WERI-Rb-1 (cell line): ENCODE measurements at places on chromosomes 13 and 19.
A peak's percentile ranks its signal among the peaks of the same experiment; 100 is the strongest.

DNA sequence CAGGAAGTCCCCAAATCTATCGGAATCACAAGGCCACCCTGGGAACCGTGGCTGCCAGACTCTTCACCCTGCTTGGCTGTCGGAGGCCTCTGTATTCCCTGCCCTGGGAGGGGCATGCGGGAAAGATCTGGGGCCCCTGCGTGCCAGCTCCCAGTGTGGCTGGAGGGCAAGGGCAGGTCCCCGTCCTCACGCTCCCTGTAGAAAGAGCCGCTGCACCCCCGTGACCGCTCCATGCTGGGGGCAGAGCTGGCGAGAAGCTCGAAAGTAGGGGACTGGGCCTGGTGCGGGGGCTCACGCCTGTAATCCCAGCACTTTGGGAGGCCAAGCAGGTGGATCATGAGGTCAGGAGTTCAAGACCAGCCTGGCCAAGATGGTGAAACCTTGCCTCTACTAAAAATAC is 208.4 kb upstream of the SOX1 start:
- DNase-seq, result no peak

GRCh38 chr13:32976056-32976805 is 40.0 kb upstream of the KL start:
- no peak for DNase-seq

DNA sequence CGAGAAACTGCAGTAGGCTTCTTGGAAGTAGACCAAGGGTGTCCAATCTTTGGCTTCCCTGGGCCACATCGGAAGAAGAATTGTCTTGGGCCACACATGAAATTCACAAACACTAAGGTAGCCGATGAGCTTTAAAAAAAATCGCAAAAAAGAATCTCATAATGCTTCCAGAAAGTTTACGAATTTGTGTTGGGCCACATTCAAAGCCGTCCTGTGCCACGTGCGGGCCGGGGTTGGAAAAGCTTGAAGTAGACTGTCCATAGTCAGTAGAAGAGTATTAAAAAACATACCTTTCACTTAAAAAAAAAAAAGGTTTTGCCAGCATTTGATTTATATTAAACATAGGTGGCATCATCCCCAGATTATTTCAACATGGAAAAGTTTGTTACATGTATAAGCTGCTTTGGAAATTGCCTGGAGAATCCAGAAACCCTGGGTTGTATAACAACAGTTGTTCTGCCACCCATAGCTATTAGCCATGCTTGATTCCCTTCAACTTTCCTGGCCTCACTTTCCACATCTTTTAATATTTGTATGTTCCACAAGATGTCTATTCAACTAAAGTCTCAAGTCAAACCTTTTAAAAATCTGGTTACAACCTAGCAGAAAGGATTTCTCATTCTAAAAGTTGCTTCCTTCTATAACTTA is 1.0 kb downstream of the IFT88 start:
- DNase-seq, result no peak

- no peak for DNase-seq
Observed at GRCh38 chr19:33298146-33298911, 4.0 kb downstream of the CEBPA start.

DNA sequence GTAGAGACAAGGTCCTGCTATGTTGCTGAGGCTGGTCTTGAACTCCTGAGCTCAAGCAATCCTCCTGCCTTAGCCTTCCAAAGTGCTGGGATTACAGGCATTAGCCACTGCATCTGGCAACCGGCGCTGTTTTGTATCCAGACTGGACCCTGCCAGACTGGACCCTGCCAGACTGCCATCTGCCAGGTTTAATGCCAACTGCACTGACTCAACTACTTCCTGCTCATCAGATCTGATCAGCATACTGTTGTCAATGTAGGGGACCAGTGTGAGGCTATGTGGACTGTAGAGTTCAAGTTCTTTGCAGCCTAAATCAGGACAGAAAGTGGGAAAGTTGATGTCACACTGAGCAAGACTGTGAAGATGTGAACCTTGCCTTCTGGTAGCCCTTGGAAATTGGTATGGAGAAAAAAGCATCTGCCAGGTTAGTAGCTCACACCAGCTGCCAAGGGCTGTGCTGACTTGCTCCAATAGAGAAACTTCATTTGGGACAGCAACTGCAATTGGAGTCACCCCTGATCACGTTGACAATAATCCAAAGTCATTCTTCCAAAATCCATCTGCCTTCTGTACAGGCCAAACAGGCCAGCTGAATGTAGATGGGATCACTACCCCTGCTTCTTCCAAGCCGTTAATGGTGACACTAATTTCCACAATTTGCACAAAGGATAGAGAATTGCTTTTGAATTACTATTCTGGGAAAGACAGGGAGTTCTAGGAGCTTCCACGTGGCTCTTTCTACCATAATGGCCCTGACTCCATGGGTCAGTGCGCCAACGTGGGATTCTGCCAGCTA is 36.8 kb upstream of the ATP1A3 start:
- no peak for DNase-seq

DNA sequence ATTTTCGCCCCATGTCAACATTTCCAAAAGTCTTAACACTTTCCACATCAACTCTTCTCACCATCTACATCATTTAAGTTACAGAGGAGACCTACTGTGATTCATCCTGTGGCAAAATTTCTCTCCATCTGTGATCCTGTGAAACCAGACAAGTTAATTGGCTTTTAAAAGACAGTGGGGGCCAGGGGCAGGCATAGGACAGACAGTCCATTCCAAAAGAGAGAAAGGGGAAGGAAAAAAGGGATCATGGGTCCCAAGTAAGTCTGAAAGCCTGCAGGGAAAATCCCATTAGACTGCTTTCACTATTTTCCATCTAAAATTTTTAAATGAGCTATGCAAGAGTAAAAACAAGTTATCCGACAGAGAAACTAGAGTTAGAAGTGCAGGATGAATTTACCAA is 121.0 kb downstream of the MRPL57 start:
- no peak for DNase-seq

GRCh38 chr13:22855926-22856325 is 324.9 kb upstream of the SGCG start:
- DNase-seq, result no peak

DNA sequence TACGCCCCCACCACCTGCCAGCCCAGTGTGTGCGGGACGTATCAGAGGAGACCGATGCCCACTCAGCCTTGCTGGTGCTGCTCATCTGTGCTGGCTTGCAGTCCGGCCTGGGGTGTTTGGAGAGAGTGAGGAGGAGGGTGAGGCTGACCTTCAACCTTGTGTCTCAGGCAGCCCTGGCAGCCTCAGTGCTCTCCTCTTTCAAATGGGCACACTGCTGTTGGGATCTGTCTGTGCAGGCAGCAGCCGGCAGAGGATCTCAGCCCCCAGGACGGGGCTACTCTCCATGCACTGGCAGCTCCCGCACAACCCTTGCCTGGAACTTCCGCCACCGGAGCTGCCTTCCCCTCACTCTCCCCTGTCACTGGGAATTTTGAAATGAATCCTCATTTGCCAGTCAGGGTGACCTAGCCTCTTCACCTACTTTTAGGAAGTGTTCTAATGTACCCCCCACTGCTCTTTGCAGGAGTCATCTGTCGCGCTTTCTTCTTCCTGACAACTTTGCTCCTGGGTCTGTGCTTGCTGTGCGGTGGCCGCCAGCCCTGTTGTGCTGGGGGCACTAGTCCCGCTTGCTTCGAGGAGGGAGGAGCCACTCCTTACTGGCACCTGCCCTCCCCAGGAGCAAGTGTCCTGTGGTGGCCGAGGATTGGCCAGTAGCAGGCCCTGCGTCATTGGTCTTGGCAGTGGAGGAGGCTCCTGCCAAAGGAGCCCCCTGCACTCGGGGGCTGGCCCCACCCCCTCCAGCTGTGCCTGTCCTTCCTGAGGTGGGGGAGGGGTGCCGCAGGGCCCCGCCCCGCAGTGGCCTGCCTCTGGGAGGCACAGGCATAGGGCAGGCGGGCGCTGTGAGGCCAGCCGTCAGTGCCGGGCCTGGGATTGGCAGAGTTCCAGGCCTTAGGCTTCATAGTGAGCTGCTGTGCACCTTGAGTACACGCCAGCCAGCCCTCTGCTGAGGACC is 53.4 kb downstream of the TSSK6 start:
- DNase-seq, result no peak

DNA sequence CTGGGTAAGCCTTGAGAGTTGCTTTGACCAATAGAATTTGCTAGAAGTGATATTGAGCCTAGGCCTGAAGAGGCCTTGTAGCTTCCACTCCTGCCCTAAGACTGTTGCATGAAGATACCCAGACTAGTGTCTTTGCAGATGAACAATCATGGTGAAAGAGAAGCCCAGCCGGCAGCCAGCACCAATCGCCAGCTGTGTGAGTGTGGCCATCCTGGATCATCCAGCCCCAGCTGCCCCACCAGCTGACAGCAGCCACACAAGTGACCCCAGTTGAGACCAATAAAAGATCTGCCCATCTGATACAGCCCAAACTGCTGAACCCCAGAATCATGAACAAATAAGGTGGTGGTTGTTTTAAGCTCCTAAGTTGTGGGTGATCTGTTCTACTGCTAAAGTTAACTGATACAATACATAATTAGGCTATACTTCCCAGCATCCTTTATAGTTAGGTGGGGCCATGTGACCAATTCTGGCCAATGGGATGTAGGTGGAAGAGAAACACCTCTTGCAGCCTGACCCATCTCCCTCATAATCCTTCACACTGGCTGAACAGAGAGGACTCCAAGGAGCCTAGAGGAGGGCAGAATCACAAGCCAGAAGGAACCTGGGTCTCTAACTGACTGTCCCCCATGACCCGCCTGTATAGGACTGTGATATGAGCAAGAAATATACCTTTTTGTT is 9.4 kb upstream of the ZNF428 start:
- no peak for DNase-seq

DNA sequence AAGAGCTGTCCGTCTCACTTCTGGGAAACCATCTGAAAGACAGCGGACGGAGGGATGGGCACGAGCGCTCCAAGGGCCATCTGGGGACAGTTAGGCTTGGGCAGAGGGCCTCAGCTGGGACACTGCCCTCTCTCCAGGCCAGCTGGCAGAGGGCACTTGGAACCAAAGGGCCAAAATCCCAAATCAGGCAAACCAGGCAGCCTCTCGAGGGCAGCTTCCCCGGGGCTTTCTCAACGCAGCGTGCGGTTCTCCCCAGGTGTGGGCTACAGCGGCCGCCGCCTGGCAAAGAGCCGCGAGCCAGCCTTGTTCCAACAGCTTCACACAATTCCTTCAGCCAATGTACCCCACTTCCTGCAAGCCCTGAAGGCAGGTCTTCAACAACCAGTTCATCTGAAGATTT is 5.0 kb downstream of the MLLT1 start:
- no peak for DNase-seq

GRCh38 chr13:98525456-98526181 is 51.3 kb downstream of the STK24 start:
- no peak for DNase-seq

DNA sequence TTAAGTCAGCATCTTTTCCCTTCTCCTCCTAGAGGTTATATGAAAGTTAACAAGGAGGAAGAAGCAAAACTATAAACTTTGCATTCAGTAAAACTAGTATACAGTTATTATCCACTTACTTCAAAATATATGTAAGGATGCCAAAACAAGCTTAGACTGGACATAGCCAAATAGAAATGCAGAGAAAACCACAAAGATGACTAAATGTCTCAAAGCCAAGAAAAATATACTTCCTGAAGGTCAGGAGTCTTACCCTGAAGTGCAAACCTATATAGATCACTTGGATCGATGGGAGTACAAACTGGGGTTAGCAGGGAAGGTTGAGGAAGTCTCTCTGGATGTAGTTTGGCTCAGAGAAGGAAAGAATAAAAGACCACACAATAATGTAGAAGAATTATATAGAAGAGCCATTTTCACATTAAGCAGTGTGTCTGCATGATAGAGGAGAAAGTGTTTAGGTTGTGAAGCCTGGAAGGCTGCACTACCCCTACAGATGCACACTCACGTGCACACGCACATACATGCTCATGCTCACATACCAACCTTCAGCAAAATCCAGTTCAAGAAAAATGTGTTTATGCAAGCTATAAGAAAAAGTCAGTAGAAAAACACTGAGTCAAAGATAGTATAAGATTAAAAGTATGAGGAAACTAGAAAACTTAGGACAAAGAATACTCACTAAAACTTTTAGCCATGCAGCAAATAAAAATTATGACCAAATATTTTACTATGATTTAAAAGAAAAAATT is 112.1 kb upstream of the RXFP2 start:
- DNase-seq, result no peak

DNA sequence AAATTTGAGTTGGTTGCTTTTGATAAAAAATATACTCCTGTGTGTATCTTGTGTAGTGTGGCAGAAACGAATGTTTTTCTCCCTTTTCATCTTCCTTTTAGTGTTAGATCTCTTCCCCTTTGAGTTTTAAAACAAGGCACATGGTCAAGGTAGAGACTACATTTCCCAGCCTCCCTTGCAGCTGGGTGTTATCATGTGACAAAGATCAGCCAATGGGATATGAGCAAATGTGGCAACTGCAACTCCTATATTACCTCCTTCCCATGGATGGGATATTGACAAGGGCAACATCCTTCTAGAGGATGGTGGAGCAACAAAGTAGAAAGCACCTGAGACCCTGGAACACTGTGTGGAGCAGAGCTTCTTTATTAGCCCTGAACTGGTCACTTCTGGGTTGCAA is 42.4 kb downstream of the ADGRE3 start:
- no peak for DNase-seq

- no peak for DNase-seq
Observed at GRCh38 chr19:12991296-12991695, 4.0 kb upstream of the NFIX start.

GRCh38 chr13:92122186-92122853 is 723.9 kb downstream of the GPC5 start:
- peak; percentile 30 for DNase-seq

DNA sequence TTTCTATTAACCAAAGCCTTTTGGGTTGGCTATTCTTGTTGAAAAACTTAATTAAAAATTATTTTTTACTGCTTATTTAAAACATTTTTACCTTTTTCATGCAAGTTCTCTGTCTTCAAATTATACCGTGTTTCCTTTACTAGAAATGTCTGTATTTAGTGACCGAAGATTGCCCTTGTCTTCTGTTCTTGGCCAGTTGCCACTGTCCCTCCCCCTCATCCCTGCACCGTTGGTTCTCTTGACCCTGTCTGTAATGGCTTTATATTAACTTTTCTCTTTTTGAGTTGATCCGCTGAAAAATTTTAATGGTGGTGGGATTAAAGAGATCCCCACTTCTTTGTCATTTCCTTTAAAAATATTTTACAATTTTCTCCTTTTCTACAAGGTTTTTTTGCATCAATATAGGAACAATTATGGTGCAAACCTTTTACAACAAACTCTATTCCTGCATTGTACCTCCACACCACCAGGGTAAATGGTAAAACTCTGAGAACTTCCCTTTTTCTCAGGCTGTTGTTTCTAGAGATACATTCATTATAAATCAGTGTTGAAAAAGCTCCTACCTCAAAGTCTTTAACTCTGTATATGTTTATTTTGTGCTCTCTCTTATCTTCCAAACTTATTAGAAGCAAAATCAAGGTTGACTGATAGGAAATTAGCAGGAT is 12.9 kb upstream of the RNF113B start:
- no peak for DNase-seq

- no peak for DNase-seq
Observed at GRCh38 chr19:485583-486236, 10.6 kb upstream of the MADCAM1 start.

DNA sequence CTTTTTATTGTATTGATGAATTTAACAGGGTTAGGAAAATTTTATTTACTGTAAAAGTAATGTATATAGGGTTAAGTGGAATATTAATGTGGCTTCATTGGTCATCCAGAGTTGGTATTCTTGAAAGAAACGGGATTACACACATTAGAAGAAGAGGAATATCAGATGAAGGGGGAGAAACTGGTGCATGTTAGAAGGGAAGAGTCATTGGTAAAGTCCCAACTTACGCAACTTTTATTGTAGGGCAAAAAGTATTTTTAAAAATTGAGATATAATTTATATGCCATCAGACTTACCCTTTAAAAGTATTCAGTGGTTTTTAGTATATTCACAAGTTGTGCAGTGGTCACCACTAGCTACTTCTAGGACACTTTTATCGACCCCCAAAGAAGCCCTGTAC is 47.3 kb downstream of the DNAJC3 start:
- no peak for DNase-seq
